Colonic mucosa (tissue), 4 donors: ENCODE measurements at places on chromosomes 13 and 19.

DNA sequence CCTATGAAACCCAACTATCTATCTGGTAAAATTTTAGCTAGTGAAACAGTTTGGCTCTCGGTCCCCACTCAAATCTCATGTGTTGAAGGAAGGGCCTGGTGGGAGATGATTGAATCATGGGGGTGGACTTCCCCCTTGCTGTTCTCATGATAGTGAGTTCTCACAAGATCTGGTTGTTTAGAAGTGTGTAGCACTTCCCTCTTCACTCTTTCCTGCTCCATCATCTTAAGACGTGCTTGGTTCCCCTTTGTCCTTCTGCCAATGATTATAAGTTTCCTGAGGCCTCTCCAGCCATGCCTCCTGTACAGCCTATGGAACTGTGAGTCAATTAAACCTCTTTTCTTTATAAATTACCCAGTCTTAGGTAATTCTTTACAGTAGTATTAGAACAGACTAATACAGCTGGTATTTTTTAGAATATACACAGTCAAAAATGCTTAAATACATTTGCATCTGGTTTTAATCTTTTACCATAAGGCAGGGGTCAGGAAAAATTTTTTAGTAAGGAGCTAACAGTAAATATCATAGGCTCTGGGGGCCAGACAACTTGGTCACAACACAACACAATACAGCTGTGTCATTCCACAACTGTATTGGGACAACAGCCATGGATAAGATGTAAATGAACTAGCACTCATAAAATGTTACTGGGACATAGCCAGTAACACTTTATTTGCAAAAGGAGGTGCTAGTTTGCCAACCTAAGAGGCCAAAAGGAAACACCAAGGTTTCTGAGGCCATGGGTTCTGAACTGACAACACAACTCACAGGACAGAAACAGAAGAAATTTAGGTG lies 24.3 kb downstream of the DZIP1 start:
- DNase-seq = peak; percentile 31

DNA sequence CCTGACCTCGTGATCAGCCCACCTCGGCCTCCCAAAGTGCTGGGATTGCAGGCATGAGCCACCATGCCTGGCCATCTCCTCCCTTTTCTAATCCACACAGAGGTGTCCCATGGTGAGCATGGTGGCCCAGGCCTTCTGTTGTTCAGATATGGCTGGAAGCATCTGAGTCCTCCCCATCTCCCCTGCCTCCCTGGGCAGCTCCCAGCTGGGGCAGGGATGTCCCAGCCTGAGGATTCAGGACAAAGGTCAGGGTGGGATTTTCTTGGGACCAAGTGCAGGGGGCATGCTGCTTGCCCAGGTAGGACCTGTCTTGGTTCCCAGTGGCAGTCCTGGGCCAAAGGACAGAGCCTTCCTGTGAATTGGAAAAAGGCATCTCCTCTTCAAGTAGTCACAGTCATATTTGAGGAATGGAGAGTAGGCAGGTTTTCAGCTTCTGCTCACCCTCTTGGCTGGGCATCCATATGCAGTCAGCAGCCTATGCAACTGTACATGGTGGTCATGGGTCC lies 10.8 kb downstream of the ADGRE2 start:
- DNase-seq = no peak

DNA sequence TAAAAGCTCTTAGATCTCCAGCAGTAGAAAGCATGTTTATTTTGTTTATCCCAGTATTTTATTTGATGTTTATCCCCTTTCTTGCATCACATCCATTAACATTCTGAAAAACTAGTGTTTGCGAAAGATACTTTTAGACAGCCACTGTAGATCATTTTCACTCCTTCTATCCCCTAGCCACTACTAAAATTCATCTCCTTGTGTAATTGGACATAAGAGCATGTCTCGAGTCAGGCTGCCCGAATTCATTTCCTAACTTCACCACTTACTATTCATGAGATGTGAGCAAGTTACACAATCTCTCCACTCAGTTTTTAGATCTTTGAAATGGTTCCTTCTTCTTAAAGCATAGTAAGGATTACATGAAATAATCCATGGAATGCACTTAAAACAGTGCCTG lies 514.0 kb downstream of the KLF5 start:
- DNase-seq = no peak

DNA sequence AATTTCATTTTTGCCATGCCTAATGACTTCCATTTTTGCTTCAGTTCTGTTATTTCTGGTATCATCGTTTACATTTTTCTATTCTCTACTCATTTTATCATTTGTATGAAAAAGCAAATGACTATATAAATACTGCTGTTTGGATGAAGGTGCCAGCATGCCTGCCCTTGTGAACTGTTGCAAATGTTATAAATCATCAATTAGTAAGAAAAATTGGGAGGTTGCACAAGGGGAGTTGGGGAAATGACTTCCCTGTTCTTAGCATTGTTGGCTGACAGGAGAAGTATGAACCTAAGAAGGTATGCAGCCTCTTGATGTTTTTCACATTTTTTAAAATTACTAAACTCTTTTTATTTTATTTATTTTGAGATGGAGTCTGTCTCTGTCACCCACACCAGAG lies 15.1 kb downstream of the SAFB start:
- no peak for DNase-seq

GRCh38 chr13:35643625-35644024 lies 167.1 kb upstream of the MAB21L1 start:
- DNase-seq = no peak

DNA sequence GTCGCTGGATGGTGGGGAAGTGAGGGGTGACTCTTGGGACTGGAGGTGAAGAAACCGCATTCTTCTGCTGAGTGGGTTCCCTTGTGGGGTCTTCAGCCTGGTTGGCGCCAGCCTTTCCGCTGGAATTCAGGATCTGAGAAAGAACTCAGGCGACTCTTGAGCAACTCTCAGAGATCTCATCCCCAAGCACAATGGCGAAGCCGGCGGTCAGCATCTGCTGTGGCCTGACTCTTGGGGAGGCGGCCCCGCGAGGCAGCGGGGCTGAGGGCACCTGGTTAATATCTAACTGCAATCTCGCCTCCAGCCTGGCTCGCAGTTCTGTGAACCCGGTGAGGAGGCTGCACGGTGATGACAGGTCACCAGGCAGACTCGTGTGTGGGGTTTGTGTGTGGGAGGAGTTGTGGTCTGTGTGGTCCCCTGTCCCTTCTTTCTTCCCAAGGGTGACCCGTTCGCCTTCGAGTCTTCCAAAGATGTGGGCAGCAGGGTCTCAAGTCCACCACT lies 883 bp downstream of the ZNF441 start:
- peak; percentile 73 for DNase-seq

- no peak for DNase-seq
Measured at GRCh38 chr13:26694609-26695359, 65.8 kb downstream of the GPR12 start.

- DNase-seq = no peak
Measured at GRCh38 chr13:44752164-44752563, 176.0 kb upstream of the TSC22D1 start.

- no peak for DNase-seq
Measured at GRCh38 chr19:5096536-5096935, 127.6 kb downstream of the KDM4B start.

GRCh38 chr13:42152495-42152894 lies 104.0 kb downstream of the DGKH start:
- DNase-seq = no peak

DNA sequence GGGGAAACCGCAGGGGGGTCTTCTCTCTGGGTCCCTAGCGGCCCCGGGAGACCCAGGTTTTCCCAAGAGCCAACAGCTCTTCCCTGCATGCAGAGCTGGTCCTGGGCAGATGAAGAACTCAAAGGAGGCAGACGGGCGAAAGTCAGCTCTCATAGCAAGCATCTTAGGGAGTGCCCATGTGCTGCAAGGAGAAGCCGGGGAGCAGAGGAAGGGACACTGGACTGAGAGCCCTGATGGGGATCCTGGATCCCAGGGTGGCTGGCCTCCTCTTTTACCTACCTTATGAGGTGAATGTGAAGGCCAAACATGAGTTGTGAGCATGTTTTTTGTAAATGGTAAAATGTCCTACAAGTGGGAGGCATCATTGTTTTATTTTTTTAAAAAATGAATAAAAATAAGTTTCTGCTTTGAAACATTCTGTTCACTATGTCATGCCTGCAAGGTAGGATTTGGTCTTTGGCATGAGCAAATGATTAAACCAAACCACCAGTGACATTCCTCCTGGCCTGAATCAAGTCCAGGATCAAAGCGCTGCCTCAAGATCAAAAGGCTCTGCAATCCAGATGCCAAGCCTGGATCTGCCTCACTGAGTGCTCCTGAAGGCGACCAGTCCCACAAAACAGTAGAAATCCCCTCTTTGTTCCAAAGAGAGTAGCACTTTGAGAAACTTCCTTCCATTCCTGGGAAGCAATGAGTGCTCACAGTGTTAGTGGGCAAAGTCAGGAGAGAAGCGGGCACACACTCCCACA lies 92.2 kb upstream of the SERP2 start:
- no peak for DNase-seq

GRCh38 chr13:106710266-106710665 lies 142.3 kb upstream of the ARGLU1 start:
- no peak for DNase-seq

GRCh38 chr19:8392017-8392591 lies 1.9 kb downstream of the RAB11B start:
- DNase-seq = no peak

DNA sequence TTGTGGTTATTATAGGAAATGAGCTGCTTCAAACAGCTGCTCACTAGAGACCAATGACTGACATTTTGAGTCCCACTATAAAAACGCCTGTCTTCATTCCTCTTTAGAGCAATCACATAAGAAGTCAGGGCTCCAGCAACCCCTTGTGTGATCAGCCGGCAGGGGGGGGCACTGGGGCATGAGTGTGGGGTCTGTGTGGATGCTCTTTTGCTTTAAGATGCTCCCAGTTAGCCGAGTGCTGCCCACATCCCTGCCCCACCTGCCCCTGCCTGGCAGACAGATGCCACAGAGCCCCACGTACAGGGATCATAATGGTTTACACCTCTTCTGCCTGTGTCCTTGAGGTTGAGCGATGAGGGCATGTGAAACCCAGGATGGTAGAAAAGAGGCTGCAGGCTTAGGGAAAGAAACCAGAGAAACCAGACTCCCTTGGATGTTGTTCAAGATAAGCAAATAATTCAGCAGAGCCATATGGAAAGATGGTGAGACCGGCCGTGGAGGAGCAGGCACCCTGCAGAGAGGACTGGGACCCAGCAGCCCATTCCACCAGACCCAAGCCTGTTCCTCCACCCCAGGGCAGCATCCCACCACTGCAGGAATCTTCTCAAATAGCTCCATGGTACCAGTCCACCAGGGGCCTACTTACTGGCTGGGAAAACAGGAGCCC lies 55.4 kb downstream of the CHST8 start:
- DNase-seq = no peak

DNA sequence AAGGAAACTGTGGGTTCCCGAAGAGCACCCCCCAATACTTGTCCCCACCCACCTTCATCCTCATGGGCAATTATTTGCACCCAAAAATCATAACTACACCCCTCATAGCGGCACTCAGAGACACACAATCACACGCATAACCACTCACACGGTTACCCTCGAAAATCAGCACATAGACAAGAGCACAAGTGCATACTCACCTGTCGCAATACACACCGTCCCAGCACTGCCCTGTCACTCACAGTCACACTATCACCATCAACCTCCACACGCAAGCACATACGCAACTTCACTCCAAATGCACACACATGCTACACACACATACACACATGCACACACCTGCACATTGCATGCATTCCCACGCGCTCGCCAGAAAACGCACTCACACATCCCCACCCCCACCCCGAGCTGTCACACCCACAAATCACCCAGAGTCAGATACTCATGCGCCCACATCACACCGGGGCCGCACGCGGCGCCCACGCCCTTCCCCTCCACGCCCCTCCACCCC lies 535 bp downstream of the COL5A3 start:
- no peak for DNase-seq

DNA sequence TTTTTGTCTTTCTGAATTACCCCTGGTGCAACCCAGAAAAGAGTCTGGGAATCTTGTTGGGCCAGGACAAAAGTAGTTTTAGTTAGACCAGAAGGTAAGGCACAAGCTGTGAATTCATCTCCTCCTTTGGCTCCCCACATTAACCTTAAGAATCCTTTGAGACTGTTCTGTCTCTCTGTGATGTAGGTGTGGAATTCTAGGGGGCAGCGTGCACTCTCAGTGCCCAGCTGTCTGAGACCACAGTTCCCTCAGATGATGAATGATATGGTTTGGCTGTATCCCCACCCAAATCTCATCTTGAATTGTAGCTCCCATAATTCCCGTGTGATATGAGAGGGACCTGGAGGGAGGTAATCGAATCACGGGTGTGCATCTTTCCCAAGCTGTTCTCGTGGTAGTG lies 43.9 kb downstream of the ZNF506 start:
- no peak for DNase-seq

DNA sequence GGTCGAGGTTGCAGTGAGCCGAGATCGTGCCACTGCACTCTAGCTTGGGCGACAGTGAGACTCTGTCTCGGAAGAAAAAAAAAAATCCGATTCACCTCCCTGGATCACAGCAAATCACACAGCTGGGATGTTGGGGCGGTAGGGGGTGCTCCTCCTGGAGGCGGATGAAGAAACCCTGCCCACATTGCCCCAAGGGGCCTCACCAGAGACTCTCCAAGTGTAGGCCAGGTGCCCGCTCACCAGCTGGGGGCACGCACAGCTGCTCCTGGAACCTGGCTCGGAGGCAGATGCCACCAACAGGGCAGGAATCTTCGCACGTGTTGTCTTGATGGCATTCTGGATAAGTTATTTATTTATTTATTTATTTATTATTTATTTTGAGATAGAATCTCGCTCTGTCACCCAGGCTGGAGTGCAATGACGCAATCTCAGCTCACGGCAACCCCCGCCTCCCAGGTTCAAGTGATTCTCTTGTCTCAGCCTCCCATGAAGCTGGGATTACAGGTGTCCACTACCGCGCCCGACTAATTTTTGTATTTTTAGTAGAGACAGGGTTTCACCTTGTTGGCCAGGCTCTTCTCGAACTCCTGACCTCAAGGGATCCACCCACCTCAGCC lies 3.1 kb downstream of the UQCR11 start:
- no peak for DNase-seq
